Stimulated activated CD4-positive, alpha-beta T cell treated with anti-CD3 and anti-CD28 coated beads, Interleukin-15, amount 100 ng/mL, for 24 hours (primary cell): ENCODE measurements at places on chromosomes 12 and 14.

DNA sequence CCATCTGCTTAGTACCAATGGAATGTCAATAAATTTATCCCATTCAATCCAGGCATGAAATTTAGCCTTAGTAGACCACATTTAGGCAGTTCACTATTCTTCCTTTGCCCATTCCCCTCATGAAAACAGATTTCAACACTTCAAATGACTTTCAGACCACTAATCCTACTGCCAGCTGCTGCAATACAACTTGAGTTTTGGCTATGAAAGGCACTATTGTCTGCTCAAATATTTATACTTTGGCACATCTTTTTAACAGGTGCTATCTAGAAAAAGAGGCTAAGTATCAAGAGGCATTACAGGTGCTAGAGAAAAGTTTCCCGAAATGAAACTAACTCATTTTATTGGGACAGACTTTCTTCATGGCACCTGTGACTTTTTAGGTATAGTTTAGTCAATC is 499.8 kb downstream of the C12orf50 start:
- no peak for DNase-seq

- DNase-seq = no peak
These were observed 19.3 kb downstream of the CFAP251 start for GRCh38 chr12:121937654-121938053.

DNA sequence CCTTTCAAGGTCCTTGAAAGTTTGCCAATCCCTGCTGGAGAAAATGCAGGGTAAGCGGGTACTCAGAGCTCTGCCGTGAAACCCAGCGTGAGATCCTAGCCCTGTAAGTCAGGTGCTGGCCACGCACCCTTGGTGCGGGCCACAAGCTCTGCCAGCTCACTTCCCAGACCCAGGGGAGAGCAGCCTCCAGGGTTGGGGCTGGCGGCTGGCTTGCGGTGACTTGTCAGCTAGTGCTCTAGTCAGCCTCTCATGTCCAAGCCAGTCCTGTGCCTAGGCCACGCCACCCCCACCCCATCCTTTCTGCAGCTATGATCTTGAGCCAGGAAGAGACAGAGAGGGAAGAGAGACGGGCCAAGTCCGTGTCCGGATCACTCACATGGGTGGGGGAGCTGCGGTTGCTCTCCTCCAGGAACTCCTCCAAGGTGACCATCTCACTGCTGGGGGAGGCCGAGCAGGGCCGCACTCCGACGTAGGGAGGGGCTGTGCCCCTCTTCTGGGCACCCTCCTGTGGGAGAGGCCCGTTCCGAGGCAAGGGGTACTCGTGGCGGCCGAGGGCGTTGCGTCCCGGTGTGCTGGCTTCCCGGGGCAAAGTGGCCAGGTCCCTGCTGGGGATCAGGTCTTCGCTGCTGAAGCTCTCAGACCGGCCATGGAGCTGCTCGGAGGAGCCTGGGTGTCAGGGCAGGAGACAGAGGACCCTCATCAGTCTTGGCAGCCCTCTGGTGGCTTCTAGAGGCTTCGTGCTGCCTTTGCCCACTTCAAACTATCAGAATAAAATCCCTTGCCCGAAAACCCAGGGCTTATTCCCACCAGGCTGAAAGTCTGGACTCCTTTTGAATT is 33.3 kb upstream of the GPR68 start:
- DNase-seq = no peak

- DNase-seq = no peak
These were observed 63.2 kb downstream of the TESC start for GRCh38 chr12:117036046-117036445.

- DNase-seq = no peak
These were observed 169.5 kb upstream of the NTF3 start for GRCh38 chr12:5262450-5262849.

GRCh38 chr14:103772078-103772712 is 56.6 kb downstream of the ZFYVE21 start:
- DNase-seq = no peak

DNA sequence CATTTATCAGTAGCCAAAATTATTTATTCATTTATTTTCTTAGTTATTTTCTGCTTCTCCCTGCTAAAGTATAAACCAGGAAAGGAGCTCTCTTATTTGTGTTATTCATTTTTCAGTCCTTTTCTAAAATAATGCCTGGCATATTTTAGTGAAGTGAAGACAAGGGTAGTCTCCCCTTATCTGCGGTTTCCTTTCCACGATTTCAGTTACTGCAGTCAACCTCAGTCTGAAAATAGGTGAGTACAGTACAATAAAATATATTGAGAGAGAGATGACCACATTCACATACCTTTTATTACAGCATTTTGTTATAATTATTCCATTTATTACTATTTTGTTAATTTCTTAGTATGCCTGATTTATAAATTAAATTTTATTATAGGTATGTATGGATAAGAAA is 57.6 kb downstream of the GPR137C start:
- no peak for DNase-seq

- DNase-seq = no peak
These were observed 48.5 kb downstream of the MDM2 start for GRCh38 chr12:68856510-68856909.

- DNase-seq = no peak
These were observed 27.0 kb upstream of the AKAP5 start for GRCh38 chr14:64438181-64438841.

DNA sequence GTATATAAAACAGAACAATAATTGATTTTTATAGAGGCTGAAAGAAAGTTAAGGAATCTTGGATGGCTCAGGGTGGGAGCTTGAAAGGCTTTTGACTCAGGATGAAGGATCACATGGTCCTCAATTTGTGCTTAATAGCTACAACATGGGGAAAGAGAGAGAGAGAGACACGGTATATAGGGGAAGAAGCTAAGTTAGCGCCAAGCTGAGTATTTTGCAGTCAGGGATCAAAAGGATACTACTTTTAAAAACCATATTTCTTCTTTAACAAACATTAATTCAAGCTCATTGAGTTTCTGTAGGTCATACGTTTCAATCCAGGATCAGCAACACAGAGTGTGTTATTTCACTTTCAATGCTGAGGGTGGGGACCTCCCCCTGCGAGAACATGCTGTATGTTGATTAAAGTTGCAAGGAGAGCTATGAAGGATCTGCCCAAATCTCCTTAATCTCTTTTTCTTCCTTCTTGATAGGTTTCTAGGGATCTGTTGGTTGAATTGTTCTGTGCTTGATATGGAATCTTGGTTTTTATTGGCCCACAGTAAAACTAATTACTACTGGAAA is 133.1 kb upstream of the NUDT4 start:
- peak; percentile 40 for DNase-seq

DNA sequence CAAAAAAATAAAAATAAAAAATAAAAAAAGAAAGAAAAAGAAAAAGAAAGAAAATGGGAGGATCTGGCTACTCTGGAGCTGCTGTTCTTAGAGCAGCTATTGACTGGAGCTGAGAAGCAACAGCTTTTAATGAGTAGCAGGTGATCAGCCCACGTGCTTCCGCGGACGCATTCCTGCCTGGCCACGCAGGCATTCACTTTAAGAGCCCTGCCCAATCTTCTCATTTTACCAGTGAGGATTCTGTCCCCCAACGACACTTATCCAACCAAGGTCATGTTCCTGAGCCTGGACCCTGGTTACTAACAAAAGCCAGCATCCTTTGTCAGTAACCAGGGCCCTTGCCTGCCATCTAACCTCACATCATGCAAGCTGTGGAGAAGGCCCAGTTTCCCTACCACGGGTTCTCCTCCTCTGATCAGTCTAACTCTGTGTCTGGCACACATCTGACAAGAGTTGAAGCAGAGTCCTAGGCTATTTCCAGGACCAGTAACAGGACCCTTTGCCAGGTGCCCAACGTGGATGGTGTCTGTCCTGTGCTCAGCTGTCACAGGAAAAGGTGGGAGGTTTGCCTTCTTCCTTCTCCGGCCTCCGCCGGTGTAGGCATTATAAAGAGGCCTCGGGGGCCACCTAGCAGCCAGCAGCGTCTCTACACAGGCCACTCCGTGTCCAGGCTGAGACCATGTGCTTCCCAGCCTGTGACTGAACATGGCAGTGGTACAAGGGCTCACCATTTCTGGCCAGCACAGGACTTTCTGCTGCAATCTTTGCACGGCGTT is 60.9 kb upstream of the GPATCH2L start:
- DNase-seq = no peak

- no peak for DNase-seq
These were observed 101.2 kb upstream of the LRFN5 start for GRCh38 chr14:41505491-41505890.

DNA sequence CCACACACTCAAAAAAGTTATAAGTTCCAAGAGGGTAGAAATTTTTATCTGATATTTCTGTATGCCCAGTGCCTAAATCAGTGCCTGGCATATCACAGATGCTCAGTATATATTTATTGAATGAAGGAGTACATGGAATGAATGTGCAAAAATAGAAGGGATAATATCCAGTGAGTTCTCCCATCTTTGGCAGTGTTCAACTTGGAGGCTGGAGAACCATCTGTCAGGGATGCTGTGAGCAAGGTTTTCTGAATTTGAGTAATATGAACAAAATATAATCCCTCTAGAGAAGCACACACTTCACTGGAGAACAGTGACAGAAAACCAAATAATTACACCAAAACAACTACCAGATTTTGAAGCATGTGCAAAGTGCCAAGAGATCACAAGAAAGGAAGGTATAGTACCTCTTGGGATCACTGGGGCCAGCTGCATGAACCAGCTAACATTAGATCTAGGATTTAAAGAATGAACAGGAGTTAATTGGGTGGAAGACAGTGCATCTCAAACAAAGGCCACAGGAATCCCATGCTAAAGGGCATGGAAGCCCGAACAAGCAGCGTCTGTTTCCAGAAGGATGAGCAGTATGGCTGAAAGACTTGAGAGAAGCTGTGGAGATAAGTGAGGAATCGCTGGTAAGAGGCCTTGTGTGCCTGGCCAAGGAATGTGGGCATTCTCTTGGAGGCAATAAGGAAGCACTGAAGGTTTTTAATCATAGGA is 11.5 kb downstream of the SLC8A3 start:
- no peak for DNase-seq

DNA sequence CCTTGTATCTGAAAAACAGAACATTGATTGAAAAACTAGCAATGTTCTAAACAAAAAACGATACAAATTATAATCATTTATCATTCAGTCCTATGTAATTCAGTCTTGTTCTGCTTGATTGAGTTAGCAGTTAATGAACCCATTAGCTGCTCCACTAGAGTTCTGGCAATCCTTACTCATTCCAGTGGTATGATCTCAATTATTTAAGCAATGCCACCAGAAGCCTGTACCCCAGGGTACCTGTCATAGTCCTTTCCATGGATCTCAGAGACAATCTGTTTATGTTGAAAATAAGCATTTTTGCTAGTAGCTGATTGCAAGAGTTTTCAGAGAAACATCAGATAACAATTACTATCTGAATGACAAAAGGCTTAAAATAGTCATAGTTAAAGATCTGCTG is 115.9 kb downstream of the UNC79 start:
- no peak for DNase-seq

DNA sequence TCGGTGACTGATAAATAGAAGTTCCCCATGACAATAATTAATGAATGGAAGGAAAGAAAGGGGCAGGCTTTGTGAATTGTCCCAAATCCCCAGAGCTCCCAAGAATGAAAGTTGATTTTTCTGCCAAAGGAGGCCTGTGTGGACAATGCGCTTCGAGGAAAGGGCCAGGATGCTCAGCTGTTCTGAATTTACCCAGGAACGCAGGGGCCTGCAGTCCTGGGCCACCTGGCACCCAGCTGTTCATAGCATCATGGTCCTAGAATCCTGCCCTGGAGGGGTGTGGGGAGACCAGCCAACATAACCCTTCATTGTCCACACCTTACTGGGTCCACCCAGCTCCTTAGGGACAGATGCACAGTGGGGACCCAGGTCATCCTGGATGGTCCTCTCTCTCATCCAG is 587.5 kb downstream of the BCL11B start:
- DNase-seq = no peak

DNA sequence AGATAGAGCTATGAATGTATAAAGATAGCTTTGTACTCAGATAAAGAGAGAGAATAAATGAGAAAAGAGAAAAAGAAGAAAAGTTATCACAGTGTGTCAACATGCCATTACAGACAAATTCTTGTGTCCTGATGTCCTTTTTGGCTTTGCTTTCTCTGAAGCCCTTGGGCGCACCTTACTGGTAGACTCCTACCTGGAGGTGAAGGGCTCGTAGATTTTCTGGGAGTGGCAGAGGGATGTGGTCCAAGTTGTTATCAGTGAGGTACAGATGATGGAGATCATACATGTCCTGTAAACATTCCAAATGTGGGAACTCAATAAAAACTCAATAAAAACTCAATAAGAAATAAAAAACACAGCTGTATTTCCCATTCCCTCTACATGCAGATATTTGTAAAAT is 14.9 kb upstream of the CCER1 start:
- DNase-seq = no peak

DNA sequence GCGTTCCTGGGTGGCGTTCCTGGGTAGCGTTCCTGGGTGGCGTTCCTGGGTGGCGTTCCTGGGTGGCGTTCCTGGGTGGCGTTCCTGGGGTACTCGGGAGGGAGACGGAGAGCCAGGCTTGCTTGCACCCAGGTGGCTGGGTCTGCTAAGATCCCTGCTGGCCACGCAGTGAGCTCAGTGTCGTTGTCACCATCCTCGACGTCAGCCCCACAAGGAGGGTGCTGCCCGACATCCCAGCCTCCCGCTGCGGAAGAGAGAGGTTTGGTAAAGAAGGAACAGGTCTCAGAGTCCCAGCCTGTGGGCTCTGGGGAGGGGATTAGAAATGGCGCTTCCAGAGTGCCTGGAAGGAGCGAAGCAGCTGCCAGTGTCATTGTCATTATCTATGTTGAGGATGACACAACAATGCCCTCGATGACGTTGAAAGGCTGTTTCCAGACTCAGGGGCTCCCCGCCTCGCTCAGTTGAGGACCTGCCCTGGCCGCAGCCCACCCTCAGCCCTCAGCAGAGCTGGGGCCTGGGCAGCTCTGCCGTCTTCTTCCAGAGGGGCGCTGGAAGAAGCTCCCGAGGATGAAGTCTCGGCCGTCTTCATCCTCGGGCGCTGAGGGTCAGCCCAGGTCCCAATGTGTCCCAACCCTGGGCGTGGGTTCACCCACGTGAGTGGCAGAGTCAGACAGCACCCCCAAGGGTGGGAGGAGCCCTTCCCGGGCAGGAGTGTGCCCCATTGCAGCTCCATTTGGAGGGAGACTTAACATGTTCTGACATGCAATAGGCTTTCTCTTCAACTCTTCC is 328.8 kb downstream of the ADGRD1 start:
- DNase-seq = no peak

GRCh38 chr14:92352158-92352985 is 29.4 kb downstream of the SLC24A4 start:
- DNase-seq = peak; percentile 60

- DNase-seq = peak; percentile 74
These were observed 8.6 kb downstream of the SETD1B start for GRCh38 chr12:121812320-121812871.

- DNase-seq = no peak
These were observed 233.5 kb downstream of the SLC2A13 start for GRCh38 chr12:39872425-39872824.

GRCh38 chr14:24875203-24875838 is 174.6 kb downstream of the STXBP6 start:
- DNase-seq = no peak

- peak; percentile 86 for DNase-seq
These were observed 11.3 kb downstream of the PHLDA1 start for GRCh38 chr12:76020281-76020680.

DNA sequence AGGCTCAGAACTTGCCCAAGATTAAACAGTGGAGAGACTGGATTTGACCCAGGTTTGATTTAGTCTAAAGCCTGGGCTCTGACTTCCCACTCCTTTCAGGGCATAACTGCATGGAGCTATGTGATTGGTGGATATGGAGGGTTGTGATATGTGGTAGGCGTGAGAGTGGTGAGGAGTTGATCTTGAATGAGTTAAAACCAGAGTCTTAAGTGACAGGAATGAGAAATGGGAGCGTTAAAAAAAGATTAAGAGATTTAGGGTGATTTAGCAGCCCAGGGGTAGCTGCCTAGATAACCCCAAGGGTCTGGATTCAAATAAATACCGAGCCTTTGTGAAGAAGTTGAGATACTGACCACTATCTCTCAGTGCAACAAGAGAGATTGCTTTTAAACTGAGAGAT is 8.4 kb downstream of the SYNDIG1L start:
- DNase-seq = no peak
